T-helper 2 cell treated with Interferon-gamma antibody and Interleukin-4, amounts not matched to agents 5 μg/mL and 100 μg/mL, for 36 hours (primary cell): ENCODE measurements at places on chromosomes 1 and 21.
A peak's percentile ranks its signal among the peaks of the same experiment; 100 is the strongest.

- no peak for DNase-seq
- H3K4me3 ChIP-seq, result no peak overlapping the region
- no peak overlapping the region for H3K27ac ChIP-seq
- peaks cover 3% of the 10 kb centered on the region for H3K4me1 ChIP-seq
- H3K36me3 ChIP-seq, result no peaks in the 10 kb centered on the region
Measured at GRCh38 chr1:109947582-109948284, 36.8 kb upstream of the AHCYL1 start.

- H3K4me1 ChIP-seq, result peaks cover 11% of the 10 kb centered on the region
- no peaks in the 10 kb centered on the region for H3K36me3 ChIP-seq
- DNase-seq, result peak; percentile 76
- H3K27ac ChIP-seq, result no peak overlapping the region
- H3K27me3 ChIP-seq, result no peaks in the 10 kb centered on the region
Measured at GRCh38 chr1:21607549-21608529, 61.3 kb downstream of the RAP1GAP start.

GRCh38 chr1:159008744-159009188 is 941 bp upstream of the IFI16 start:
- H3K27ac ChIP-seq, result peak overlapping the region; percentile 98
- peaks cover 41% of the 10 kb centered on the region for H3K4me1 ChIP-seq
- no peaks in the 10 kb centered on the region for H3K27me3 ChIP-seq
- H3K36me3 ChIP-seq, result peaks cover 50% of the 10 kb centered on the region
- H3K4me3 ChIP-seq, result peak overlapping the region; percentile 95

DNA sequence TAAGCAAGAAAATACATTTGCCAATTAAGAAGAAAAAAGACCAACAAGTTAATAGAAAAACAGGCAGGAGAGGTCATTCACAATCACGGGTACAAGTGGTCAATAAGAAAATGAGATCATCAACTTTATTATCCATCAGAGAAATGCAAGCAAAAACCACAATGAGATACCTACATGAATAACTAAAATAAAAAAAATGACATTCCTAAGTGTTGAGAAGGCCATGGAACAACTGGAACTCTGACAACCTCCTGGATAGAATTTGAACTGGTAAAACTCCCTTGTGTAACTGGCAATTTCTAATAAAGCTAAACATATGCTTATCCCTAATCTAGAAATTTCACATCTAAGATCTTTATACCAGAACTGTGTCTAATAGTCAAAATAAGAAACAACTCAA is 135.4 kb upstream of the BACE2 start:
- H3K4me3 ChIP-seq, result no peak overlapping the region
- H3K27ac ChIP-seq, result no peak overlapping the region
- DNase-seq, result no peak
- no peaks in the 10 kb centered on the region for H3K36me3 ChIP-seq
- no peaks in the 10 kb centered on the region for H3K27me3 ChIP-seq
- no peaks in the 10 kb centered on the region for H3K4me1 ChIP-seq

DNA sequence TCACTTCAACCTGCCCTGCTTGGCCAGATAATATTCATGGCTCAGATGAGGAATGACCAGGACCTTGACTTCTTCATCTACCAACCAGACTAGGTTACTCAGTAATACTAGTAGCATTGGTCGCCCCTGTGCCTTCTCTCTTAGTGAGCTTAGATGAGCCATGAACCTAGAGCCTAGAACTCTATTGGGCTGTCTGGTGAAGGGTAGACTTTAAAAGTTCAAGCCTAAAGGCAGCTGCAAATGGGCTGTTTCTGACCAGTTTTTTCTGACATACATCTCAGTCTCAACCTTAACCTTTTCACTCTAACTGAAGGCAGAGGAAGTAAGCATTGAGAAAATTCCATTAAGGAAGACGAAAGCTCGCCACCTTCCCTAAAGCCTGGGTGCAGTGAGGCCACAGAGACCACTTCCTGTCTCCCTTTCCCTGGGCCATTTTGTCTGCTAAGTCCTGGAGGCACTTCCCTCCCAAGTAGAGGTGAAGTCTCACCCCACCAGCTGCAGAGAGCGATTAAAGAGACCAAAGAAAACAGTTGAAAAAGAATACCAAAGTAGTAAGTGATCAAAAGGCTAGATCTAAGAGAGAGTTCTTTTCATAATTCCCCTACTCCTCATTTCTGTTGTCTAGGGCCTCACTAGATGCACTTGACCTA is 53.3 kb downstream of the MTR start:
- no peak for DNase-seq
- H3K4me1 ChIP-seq, result peaks cover 4% of the 10 kb centered on the region
- H3K4me3 ChIP-seq, result no peak overlapping the region
- no peaks in the 10 kb centered on the region for H3K27me3 ChIP-seq

DNA sequence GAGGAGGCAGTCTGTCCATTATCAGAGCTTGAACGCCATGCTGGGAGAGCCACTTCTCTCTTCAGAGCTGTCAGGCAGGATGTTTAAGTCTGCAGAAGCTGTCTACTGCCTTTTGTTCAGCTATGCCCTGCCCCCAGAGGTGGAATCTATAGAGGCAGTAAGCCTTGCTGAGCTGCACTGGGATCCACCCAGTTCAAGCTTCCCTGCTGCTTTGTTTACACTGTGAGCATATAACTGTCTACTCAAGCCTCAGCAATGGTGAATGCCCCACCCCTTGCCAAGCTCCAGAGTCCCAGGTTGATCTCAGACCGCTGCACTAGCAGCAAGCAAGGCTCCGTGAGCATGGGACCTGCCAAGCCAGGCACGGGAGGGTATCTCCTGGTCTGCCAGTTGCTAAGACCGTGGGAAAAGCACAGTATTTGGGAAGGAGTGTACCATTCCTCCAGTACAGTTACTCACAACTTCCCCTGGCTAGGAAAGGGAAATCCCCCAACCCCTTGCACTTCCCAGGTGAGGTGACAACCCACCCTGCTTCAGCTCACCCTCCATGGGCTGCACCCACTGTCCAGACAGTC is 32.5 kb downstream of the RGS13 start:
- H3K27ac ChIP-seq, result no peak overlapping the region
- no peak overlapping the region for H3K4me3 ChIP-seq
- no peak for DNase-seq
- H3K27me3 ChIP-seq, result no peaks in the 10 kb centered on the region

GRCh38 chr1:153533689-153534201 is 2.0 kb downstream of the S100A6 start:
- H3K4me3 ChIP-seq, result peak overlapping the region; percentile 91
- H3K4me1 ChIP-seq, result peaks cover 52% of the 10 kb centered on the region
- peaks cover 25% of the 10 kb centered on the region for H3K36me3 ChIP-seq
- H3K27me3 ChIP-seq, result no peaks in the 10 kb centered on the region

DNA sequence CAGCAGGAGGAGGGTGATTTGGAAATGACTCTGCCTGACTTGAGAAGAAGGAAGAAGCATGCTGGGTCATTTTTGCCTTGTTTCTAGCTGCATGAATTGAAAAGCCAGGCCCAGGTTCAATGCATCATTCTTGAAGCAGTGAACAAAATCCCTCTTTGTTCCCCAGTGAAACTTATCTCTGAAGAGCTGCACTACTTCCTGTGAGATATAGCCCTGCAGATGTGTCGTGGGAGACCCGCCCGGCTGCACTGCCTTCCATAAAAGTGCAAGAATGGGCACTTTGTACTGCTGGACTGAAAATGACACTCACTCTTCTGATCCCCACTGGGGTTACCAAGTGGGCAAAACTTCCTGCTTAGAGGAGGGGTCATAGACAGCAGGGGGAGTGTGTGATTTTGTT is 249.2 kb upstream of the NFIA start:
- peaks cover 3% of the 10 kb centered on the region for H3K4me1 ChIP-seq
- no peak overlapping the region for H3K27ac ChIP-seq
- no peak for DNase-seq
- H3K36me3 ChIP-seq, result no peaks in the 10 kb centered on the region
- H3K27me3 ChIP-seq, result peaks cover 6% of the 10 kb centered on the region

DNA sequence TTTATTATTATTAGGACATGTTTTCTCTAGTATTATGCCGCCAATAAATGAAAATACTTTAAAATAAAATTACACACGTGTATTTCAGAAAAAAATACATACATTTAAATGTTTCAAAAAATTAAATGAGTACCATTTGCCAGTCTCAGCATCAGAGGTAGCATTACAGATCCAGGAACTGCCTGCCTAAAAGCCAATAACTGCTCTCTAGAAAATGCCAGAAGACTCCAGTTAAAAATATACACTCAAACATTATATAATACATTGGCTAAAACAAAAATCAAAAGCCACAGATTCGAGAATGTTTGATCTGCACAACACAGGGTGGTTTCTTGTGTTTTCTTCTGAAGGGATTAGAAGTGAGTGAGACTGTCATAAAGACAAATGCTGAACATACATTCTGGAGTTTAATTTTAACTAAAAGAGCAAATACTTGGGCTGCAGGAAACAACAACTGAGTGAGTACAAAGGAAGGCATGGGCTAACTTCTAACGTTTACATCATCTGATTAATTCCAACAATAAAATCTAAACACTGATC is 105.5 kb downstream of the RERE start:
- peaks cover 31% of the 10 kb centered on the region for H3K4me1 ChIP-seq
- DNase-seq, result no peak
- peak overlapping the region; percentile 83 for H3K27ac ChIP-seq
- H3K4me3 ChIP-seq, result peak overlapping the region; percentile 79

DNA sequence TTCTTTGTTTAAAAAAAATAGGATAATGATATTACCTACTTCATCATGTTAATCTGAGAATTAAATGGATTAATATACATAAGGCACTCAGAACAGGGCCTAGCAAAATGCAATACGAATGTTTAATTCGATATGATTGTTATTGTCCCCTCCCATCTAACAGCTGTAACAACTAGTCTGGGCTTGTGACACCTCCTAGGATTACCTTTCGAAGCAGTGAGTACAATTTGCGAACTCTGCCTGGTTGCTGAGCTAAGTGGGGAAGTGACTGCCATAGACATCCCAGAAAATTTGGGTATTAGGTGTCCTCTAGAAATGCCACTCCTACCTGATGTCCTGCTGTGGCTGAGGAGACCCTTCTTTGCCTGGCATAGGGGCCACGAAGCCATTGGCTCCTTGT is 3.0 kb downstream of the RASSF5 start:
- no peak overlapping the region for H3K4me3 ChIP-seq
- H3K27ac ChIP-seq, result no peak overlapping the region
- H3K36me3 ChIP-seq, result no peaks in the 10 kb centered on the region

GRCh38 chr1:245946905-245947304 is 560.2 kb downstream of the SMYD3 start:
- no peak overlapping the region for H3K27ac ChIP-seq
- H3K4me1 ChIP-seq, result peaks cover 6% of the 10 kb centered on the region
- H3K36me3 ChIP-seq, result peaks cover 1% of the 10 kb centered on the region
- H3K27me3 ChIP-seq, result no peaks in the 10 kb centered on the region
- no peak for DNase-seq

DNA sequence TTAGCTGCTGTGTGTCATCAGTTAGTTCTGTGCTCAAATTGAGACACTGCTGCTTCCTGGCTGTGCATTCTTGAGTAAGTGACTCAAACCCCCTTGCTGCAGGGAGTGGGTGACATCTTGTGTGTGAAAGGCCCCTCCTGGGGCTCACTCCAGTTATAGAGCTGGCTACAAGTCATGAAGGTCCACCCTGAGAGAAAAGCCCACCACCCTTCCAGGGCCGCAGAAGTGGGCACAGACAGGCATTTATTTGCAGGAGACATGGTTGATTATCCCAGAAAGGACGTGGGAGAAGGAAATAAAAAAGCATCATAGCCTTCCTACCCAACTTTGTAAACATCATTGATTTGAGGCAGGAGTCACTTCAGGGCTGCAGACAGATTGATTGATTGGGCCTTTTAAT is 550.6 kb downstream of the MATN1 start:
- no peaks in the 10 kb centered on the region for H3K4me1 ChIP-seq
- no peak for DNase-seq
- no peaks in the 10 kb centered on the region for H3K36me3 ChIP-seq

DNA sequence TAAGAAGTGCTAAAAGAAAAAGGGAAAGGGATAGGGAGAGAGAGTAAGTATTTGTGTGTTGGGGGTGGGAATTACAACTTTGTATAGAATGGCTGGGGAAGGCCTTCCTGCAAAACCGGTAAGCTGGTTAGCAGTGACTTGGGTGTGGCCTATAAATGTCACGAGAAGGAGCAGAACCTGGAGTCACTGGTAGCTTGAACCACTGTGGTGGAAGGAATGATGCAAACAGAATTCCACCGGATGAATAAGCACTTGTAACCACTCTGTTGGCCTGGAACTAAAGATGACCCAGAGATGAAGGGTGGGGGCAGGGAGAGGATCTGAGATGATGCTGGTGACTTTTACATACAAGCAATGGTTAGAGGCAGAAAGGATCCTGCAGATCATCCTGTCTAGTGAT is 8.9 kb downstream of the XKR8 start:
- no peak for DNase-seq
- peaks cover 23% of the 10 kb centered on the region for H3K36me3 ChIP-seq
- H3K4me3 ChIP-seq, result no peak overlapping the region
- no peaks in the 10 kb centered on the region for H3K27me3 ChIP-seq
- H3K4me1 ChIP-seq, result peaks cover 16% of the 10 kb centered on the region
- no peak overlapping the region for H3K27ac ChIP-seq

DNA sequence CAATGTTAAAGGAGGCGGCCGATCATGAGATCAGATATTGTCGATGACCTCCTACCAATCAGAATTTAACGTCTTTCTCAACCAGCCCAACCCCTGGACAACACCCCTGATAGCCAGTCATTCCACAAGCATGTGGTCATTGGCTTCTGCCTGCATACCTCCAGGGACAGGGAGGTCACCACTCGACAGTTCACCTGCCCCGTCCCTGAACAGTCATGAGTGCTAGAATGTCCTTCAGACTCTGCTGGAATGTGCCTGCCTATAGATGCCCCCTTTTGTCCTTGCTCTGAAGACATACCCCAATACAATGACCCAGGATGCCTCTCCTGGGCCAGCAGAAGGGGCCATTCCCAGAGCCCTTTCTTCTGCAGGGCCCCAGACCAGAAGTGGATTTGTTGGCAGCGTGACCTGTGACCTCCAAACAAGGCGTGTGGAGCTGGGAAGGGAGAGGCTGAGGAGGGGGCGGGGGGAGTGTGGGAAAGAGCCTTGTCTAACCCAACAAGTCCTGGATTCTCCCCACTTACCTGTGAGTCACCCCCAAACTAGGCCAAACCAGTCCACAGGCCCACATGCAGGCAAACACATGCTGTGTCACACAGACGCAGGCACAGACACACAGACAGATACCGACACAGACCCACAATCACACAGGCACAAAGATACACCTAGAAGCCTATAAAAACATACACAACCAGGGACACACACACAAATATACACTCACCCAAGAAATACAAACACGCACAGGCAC is 2.2 kb downstream of the CRYBG2 start:
- no peak overlapping the region for H3K27ac ChIP-seq
- no peak overlapping the region for H3K4me3 ChIP-seq
- no peak for DNase-seq
- H3K4me1 ChIP-seq, result peaks cover 5% of the 10 kb centered on the region
- H3K36me3 ChIP-seq, result no peaks in the 10 kb centered on the region
- H3K27me3 ChIP-seq, result no peaks in the 10 kb centered on the region

GRCh38 chr1:16138772-16139221 is 17.1 kb downstream of the EPHA2 start:
- H3K4me3 ChIP-seq, result no peak overlapping the region
- no peak overlapping the region for H3K27ac ChIP-seq
- peaks cover 3% of the 10 kb centered on the region for H3K27me3 ChIP-seq
- no peak for DNase-seq
